ENCODE measurements at places on chromosomes 2 and 18. TPM values are rescaled to one million over a fixed set of nuclear protein-coding genes. Genes with fewer than 3 reads are reported as not detected.

DNA sequence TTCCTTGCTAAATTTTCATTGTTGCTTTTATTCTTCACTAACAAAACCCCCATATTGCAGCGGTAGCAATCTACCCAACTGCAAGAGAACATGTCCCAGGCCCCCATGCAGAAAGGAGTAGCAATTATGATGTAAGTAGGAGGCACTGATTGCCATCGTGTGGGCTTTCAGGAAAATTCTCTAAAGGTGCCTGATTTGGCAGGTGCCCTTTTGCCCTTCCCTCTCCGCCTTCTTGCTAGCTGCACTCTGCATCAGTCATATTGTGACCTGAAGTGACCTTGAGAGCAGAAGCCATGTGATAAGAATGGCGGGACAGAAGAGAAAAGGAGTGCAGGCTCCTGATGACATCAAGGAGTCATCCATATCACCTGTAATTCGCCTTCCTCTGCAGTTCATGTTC is 112.1 kb downstream of the NCKAP5 start:
- DNase-seq: no peak

The TACR1 gene
- not detected for total RNA-seq

GRCh38 chr2:223956300-223956699 is 963 bp upstream of the MRPL44 start:
- DNase-seq: no peak

The C2orf66 gene
- total RNA-seq: 0.09 TPM

The CHRND gene
- total RNA-seq: not detected

DNA sequence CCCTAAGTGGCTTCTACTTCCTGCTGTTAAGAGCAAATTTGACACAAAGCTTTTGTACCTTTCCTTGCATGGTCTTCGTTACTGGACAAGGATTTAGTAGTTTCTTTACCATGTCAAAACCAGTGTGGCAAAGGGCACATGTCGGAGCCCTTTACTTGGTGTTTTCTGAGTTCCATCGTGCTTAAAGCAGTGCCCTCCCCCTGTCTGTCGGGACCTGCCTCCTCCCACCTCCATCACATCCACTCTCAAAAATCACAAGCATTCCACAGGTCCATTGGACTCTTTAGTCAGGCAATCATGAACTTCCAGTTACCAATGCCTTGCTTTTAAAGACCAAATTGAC is 763 bp downstream of the CCDC141 start:
- DNase-seq: peak; percentile 28

DNA sequence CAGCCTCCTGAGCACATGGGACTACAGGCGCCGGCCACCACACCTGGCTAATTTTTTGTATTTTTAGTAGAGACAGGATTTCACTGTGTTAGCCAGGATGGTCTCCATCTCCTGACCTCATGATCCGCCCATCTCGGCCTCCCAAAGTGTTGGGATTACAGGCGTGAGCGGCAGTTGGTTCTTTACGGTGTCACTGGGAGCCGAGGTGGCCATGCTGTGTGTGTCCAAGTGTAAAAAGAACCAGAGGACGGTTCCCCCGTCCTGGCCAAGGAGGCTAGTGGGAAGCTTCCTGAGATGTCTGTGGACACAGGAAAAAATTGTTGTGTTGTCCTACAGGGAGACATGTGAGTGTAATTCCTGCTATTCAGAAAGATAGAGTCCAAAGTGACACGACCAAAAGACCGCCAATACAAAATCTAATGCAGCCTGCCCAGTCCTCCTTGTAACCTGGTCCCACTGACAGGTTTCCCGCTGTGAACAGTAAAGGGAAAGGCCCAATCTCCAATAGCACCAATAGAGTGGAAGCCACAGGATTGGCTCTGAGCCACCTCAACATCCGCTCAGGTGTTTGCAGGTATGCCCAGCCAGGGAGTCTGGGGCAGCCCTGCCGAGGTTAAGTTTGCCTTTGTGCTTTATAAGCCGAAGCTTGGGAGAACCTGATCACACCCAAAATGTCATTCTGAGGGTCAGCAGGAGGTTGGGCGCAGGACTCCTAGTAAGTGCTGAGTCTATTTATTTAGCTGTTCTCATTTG is 40.6 kb downstream of the NCK2 start:
- no peak for DNase-seq

GRCh38 chr2:175207741-175208438 is 26.4 kb upstream of the ATP5MC3 start:
- no peak for DNase-seq

GRCh38 chr2:223774193-223774592 is 63.2 kb downstream of the AP1S3 start:
- DNase-seq: no peak

GRCh38 chr2:126907671-126908070 is 9.0 kb downstream of the TEX51 start:
- no peak for DNase-seq

DNA sequence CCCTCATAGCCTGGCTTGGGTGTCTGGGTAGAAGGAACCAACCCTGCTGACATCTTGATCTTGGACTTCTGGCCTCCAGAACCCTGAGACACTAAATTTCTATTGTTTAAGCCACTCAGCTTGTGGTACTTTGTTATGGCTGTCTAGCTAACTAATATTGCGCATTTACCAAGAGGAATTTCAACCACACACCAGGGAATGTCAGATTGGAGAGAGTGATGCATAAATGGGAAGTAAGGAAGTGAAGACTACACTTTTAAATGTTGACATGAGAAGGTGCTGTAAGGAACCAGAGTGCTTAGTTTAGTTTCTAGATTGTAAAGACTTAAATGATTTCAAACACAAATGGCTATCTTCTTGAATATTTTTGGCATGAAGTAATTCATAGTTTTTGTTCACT is 98.9 kb upstream of the ITGB6 start:
- no peak for DNase-seq

- DNase-seq: no peak
Measured at GRCh38 chr2:53519918-53520841, 247.4 kb upstream of the CHAC2 start.

The REG3A gene
- total RNA-seq: not detected

The STPG4 gene
- 0.14 TPM for total RNA-seq

The NEURL3 gene
- total RNA-seq: 0.41 TPM

DNA sequence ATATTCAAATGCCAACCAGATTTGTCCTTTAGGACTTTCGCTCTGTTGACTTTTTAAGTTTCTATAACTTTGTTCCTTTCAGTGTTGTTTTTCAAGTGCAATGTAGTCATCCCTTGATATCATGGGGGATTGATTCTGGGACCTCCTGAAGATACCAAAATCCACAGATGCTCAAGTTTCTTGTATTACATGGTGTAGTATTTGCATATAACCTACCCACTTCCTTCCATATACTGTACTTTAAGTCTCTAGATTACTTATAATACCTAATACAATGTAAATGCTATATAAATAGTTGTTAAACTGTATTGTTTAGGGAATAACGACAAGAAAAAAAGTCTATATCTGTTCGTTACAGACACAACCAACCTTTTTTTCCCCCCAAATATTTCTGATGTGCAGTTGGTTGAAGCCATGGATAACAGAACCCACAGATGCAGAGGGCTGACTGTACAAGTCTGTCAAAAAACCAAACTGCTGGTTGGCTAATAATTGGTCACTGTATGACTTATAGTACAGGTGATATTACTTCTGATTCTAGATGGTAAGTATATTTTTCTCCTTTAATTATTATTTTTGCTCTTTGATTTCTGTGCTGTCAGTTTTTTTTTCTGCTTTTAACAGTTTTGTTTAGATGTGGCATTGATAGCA is 201.7 kb upstream of the STON1 start:
- no peak for DNase-seq

The DNAJC5G gene
- total RNA-seq: not detected

- no peak for DNase-seq
Measured at GRCh38 chr2:230934231-230935129, 9.4 kb upstream of the GPR55 start.

- DNase-seq: no peak
Measured at GRCh38 chr2:85839461-85839860, 49.3 kb downstream of the ST3GAL5 start.

DNA sequence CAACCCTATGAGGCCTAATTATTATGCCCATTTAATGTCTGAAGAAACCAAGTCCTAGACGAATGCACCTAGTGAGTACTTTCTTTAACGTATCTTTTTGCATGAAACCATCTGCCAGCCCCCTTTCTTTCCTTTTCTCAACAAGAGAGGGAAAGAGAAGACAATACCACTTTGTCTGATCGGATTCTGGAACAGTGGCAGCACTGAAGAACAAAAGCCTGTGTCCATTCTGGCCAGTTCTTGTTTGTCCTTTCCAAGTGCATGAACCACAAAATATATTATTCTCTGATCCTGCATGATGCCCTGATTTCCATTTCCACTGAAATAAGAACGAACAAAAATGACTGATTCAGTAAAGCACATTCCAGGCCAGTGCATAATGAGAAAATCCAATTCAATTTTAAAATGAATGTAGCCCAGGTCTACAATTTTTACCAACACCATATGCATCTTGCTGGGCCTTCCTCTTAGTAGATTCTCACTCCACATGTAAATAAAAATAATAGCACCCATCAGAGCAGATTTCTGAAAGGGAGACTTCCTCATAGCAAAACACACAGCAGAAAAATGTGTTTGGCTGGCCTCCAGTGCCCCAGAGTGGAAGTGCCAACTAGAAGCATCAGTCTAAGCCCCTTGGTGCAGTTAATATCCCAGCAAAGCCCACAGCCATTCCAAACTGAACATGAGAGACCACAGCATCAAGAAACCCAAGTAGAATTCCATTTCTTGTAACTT is 422.6 kb upstream of the ID2 start:
- no peak for DNase-seq

DNA sequence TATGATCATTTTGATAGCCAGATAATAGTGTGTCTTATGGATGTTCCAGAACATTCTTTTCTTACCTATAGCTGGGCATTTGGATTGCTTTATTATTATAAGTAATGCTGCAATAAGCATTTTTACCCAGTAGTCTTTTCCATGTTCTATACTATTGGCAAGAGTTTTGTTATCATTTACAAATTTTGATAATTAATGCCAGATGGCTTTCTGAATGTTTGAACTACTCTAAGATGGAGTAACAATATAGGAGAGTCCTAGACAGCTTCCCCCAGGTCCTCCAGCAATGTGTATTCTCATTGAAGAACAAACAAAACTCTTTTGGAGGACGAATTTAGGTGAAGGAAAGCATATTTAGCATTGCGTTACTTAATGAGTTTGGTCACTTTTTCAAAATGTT is 73.0 kb downstream of the INPP4A start:
- no peak for DNase-seq

The ANKRD62 gene
- total RNA-seq: not detected

DNA sequence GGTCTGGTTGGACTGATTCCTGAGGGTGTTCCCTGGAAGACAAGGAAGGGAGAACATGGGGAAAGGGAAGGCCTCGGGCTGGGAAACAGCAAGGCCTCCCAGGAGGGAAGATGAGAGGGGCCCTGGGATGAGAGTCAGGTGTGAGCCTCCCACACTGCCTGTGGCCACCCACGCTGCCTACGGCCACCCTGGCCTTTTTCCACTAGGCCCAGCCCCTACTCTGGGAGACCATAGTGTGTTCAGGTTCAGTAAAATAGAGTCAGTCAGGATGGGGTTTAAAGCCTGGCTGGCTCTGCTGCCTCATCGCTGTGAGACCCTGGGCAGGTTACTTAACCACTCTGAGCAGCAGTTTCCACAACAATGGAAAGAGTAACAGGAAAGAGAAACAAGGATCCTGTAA is 47.7 kb upstream of the MAL start:
- no peak for DNase-seq

DNA sequence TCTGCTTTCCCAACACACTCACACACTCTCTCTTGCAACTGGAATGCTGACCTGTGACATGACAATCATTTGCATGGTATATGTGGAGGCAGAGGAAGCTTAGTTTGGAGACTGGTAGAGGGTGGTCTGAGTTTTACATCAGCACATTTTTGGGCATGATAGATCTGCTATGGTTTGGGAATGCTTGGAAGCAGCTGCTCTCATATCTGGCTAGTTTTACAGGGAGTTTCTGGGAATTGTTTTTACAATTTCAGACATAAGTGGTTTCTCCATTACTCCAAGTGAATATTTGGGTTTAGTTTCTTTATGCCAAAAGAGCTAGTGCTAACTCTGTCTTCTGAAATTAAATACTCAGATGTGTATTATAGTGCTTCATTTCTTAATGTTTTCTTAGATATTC is 977.6 kb downstream of the SUCLG1 start:
- no peak for DNase-seq

GRCh38 chr2:61770298-61770697 is 83.6 kb downstream of the FAM161A start:
- DNase-seq: no peak

DNA sequence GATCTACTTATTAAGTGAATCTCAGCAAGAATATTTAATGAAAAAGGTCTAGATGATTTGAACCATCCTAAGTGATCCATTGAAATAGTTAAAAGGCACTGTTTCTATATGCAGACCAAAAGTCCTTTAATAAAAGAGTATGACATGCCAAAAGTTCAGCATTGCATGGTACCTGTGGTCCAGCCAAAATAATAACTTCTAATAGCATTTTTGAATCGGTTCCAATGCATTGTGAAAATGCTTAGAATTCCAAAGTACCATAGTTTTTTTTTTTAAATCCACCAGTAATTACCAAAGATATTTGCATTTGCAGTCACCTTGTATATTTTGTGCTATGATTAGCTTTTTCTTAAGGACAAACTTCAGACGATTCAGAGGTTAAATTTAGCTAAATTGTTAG is 79.9 kb downstream of the NYAP2 start:
- no peak for DNase-seq

The RPL31 gene
- total RNA-seq: 1,817 TPM

DNA sequence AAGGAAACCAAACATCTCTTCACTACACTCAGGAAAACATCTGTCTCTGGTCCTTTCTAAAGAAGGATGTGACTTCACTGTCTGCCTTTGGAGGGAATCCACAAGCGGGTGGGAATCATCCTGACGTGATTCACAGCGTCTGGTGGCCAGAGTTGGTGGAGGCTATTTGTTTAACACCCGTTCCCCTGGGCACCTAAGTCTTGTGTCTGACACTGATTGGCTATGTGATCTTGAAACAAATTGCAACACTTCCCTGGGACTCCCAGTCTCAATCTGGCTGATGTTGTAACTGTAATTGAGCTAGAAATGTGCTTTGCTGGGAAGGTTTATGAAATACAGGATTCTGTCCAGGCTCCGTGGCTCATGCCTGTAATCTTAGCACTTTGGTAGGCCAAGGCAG is 28.8 kb upstream of the SIX3 start:
- DNase-seq: no peak

DNA sequence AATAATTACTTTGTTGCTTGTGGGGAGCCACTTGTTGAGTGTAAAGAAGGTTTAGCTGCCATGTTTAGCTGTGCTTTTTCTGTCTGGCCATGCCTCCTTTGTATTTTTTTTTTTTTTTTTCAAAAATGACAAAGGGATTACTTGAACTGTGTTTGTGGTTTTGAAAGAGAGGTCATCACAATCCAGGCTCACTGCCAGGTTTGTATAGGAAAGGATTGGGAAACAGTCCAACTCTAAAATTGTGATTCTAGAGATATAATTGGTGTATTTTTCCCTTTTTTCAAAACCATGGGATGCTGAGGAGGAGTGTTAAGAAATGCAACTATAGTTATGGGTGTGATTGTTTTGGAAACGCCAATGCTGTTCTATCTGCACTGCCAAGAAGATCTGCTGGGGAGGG is 4.3 kb downstream of the ITPRIPL1 start:
- DNase-seq: no peak

All from activated CD4-positive, alpha-beta T cell treated with anti-CD3 and anti-CD28 coated beads for 36 hours (primary cell).